ENCODE measurements at places on chromosomes 13 and 19.
A peak's percentile ranks its signal among the peaks of the same experiment; 100 is the strongest.

- DNase-seq: no peak
Observed at GRCh38 chr13:69796256-69796655, 311.4 kb upstream of the ATXN8OS start.

GRCh38 chr19:54325194-54325621, 12.2 kb upstream of the LILRA5 start:
- peak; percentile 72 for DNase-seq

DNA sequence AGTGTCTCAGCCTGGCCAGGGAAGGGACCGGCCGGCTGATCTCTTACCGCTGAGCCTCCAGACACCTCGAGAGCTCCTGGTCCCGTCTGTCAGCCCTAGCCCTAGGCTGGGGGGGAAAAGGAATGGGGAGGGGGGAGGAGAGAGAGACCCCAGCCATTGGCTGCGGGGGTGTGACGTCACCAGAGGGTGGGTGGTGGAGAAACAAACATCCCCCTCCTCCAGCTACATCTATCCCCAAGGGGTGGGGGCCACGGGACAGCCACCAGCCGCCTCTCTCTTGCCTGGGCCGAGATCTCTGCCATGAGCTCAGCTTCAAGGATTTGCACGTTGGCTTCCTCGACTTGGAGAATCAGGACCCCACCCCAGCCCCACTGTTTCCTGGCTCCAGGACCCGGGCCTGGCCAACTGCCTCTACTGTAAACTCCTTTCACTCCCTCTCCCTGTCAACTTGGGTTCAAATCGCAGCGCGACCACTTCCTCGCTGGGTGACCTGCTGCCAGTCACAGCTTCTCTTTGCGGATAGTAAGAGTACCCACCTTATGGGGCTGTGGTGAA, at the start of gene PRX:
Gene PRX, minus strand, starts transcription at position 88 of the 555 bp plus-strand sequence. CDS start 5,446 bp downstream, outside the sequence.
- DNase-seq: peak; percentile 47

- no peak for DNase-seq
Observed at GRCh38 chr19:35436477-35437405, 11.3 kb upstream of the FFAR2 start.

- DNase-seq: no peak
Observed at GRCh38 chr13:80361883-80362327, 21.0 kb upstream of the SPRY2 start.

GRCh38 chr13:102138635-102139190, 263.1 kb downstream of the FGF14 start:
- no peak for DNase-seq

DNA sequence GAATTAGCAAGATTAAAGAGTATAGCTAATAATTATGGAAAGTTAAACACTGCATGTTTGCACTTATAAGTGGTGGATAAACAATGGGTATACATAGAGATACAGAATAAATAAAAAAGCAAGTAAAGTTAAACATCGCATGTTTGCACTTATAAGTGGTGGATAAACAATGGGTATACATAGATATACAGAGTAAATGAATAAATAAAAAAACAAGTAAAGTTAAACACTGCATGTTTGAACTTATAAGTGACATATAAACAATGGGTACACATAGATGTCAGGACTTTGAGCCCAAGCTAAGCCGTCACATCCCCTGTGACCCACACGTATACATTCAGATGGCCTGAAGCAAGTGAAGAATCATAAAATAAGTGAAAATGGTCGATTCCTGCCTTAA, 1533.3 kb upstream of the SPRY2 start:
- DNase-seq: no peak

DNA sequence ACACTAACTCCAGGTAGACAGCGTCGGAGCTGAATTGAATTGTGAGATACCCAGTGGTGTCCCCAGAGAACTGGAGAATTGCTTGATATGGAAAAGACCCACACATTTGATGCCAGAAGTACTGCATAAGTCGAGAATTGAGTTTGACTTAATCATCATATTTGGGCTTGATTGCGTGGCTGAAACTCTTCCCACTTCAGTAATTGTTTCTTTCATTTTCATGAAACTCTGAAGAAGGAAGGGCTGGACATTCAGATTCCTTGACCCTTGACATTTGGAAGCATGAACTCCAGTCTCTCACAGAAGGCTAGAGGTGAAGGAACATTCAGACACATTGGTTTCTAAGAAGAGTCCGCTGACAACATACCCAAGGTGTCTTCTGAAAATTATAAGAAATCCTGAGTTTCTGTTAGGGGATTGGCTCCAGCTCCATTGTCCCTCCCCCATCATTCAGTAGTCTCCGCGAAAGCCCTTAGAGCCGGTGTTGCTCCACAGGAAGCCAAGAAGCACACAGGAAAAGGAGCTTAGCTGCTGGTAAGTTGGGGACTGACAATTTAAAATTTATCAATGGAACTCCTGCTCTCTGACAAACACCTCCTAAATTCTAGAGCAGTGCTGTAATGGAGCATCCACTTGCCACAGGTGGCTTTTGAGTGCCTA, at the start of gene FPR2:
Gene FPR2, plus strand, starts transcription at position 484 of the 660 bp plus-strand sequence. CDS start 7,479 bp downstream, outside the sequence.
- DNase-seq: no peak

GRCh38 chr13:110801044-110801443, 87.5 kb downstream of the ING1 start:
- DNase-seq: no peak

- DNase-seq: no peak
Observed at GRCh38 chr19:57002710-57003109, 117.1 kb upstream of the USP29 start.

Data from NCI-H2227 treated with DMSO at 0.1 percent for 48 hours (cell line).